ENCODE measurements at places on chromosomes 16 and 17.

GRCh38 chr17:28092088-28092487, 49.6 kb downstream of the NLK start:
- DNase-seq = no peak

GRCh38 chr16:63613701-63614100, 1508.2 kb downstream of the CDH11 start:
- DNase-seq = no peak

- peak; percentile 69 for DNase-seq
These were observed 5.4 kb upstream of the ZNF213 start for GRCh38 chr16:3129137-3130131.

- no peak for DNase-seq
These were observed 1.8 kb downstream of the B9D1 start for GRCh38 chr17:19360772-19361171.

- DNase-seq = no peak
These were observed 47.2 kb upstream of the RASL10B start for GRCh38 chr17:35684055-35684802.

GRCh38 chr17:66715745-66716156, 119.2 kb upstream of the CACNG5 start:
- DNase-seq = peak; percentile 84

GRCh38 chr17:31594416-31594815, 202.9 kb downstream of the RAB11FIP4 start:
- DNase-seq = no peak

DNA sequence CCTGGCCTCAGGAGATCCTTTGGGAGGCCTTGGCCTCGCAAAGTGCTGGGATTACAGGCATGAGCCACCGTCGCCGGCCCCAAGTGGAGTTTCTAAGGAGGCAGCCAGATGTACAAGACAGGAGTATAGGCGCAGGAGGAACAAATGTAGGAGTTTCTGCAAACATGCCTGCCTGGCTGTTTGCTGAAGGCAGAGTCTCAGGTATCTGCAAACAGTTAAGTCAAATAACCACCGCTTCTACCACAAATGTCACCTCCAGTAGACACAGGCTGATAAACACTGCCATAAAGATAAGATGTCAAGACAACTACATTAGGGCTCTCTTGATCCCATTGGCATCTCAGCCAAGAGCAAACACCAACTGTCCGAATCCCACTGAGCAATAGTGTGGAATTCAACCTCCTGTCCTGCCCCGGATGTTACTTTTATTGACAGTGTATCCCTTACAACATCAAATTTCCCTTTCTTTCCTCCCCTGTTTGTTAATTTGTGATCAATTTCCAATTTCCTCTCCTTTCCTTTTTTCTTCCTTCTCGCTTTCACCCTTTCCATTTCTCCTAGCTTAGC, 5.6 kb upstream of the COG1 start:
- DNase-seq = no peak

DNA sequence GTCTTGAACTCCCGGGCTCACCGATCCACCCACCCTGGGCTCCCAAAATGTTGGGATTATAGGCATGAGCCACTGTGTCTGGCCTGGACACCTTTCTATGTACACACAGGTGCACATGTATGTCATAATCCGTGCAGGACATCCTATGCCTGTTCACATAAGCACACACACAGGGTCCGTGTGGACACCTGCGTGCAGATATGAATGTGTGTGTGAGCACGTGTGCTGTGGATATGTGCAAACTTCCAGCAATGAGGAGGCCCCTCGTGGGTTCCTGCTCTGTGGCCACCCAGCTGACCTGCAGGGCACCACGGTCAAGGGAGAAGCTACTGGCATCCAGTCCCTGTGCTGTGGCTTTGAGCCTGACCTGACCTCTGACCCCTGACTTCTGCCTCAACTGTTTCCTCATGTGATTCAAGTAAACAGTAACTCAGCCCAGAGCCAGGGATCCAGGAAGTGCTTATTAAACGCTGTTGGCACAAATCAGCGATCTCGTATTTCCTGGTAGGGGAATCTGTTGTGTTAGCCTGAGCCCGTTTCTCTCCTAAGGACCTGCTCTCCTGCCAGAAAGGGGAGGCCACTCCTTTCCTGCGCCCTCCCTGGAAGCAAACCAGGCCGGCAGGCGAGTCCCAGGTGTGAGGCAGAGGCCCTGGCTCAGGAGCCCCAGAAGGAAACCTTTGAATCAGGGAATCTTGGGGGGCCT, 6.5 kb downstream of the CPNE7 start:
- DNase-seq = no peak

GRCh38 chr16:57532266-57532625, 4.1 kb downstream of the CCDC102A start:
- no peak for DNase-seq

GRCh38 chr17:41418116-41418860, 6.1 kb downstream of the KRT37 start:
- no peak for DNase-seq

DNA sequence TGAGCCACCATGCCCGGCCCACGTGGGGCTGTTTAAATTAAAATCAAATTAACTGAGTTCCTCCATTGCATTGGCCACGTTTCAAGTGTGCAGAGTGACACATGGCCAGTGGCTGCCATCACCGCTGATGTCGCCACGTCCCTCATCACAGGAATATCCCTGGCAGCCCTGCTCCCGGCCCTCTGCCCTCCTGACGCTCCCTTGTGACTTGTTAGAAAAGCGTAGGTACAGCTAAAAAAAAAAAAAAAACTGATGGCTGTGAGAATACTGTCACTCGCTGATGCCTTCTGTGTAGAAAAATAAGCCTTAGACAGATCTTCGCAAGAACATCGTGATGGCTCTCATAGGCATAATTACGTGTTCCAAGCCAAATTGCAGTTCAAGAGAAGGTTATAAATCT, 21.7 kb downstream of the CARHSP1 start:
- DNase-seq = no peak

DNA sequence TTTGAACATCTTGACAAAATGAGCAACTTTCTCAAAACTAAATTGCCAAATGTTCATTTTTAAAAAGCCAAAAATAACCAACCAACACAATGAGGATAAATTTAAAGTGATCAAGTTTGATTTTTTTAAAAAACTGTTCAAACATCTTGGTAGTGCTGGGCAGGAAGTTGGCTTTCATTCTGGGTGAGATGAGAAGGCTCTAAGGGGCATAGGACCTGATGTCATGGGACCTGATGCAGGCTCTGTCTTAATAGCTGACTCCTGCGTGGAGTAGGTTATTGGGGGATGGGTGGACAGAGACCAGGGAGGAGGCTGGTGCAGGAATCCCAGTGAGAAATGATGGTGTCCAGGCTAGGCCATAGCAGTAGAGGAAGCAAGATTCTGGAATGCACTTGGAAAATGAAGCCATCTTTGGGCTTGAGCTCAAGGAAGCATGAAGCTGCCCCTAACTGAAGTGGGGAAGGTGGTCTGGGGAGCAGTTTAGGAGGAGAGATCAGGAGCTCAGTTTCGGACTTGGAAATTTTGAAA, 20.4 kb downstream of the NLRC5 start:
- no peak for DNase-seq

- DNase-seq = no peak
These were observed 19.9 kb upstream of the RSL1D1 start for GRCh38 chr16:11871193-11871592.

DNA sequence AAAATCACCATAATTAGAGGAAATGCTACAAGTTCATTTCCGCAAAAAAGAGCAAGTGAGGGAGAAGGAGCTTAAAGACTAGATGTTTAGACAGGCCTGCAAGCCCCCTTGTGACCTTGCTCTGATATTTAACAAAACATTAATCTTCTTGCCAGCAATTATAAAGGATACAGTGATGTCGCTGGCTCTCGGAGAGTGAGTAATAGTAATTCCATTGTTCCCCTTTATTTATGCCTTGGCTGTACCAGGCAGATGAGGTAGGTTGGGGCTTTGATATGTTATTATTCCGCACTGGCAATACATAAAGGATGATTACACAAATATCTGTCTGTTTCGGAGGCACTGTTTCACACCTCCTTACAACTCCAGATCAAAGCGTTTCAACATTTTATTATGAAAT, 204.8 kb upstream of the SALL1 start:
- DNase-seq = no peak

DNA sequence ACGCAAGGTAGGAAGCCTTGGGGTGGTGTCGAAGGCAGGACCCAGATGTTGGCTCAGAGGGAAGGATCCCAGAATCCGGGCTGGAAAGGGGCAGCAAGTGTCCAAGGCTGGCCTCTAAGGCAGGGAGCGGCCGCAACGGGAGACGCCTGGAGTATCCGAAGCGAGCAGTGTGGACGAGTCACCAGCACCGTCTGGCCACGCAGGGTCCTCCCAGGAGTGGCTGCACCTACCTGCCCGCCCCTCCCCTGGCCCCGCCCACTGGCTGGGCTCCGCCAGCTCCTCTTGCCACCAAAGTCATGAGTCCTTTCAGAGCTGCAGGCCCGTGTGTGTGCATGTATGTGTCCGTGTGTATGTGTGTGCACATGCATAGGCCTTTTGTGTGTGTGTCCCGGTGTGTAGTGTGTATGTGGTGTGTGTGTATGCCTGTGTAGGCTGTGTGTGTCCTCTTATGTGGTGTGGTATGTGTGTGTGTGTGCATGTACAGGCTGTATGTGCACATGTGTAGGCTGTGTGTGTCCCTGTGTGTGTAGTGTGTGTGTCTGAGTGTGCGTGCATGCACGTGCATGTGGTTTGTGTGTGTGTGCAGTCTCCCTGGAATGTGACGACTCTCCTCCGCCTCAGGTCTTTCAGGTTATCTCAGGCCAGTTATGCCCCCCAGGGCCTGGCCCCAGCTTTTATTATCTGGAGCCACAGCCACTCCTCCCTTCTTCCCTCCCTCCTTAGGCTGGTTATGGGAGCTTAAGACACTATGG, at the start of gene PRSS8:
Gene PRSS8 (minus strand): TSS at position 193 of the 752 bp plus-strand sequence. CDS start 229 bp downstream, outside the sequence.
- DNase-seq = no peak

DNA sequence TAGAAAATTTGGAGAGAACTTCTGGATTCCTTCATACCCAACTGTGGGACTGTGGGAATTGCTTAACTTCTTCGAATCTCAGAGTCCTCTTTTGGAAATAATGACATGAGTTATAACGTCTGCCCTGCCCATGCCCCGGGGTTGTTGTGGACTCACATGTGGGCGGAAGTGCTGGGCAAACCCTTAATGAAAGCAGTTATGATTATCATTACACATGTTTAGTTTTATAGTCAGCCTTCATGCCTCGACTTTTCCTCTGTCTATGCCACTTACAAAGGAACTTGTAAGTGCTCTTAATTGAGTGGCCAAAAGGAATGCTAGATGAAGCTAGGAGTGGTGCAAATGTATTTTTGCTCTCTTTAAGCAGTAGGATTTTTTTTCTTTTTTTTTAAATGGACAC, 3.9 kb downstream of the KRT27 start:
- no peak for DNase-seq

- no peak for DNase-seq
These were observed 57.9 kb upstream of the MAF start for GRCh38 chr16:79658301-79659033.

- no peak for DNase-seq
These were observed 158.3 kb upstream of the KCNJ16 start for GRCh38 chr17:69916761-69917160.

- DNase-seq = peak; percentile 10
These were observed 81.0 kb downstream of the TMEM100 start for GRCh38 chr17:55641676-55642081.

GRCh38 chr16:88799569-88800276, 3.9 kb upstream of the CDT1 start:
- DNase-seq = no peak

DNA sequence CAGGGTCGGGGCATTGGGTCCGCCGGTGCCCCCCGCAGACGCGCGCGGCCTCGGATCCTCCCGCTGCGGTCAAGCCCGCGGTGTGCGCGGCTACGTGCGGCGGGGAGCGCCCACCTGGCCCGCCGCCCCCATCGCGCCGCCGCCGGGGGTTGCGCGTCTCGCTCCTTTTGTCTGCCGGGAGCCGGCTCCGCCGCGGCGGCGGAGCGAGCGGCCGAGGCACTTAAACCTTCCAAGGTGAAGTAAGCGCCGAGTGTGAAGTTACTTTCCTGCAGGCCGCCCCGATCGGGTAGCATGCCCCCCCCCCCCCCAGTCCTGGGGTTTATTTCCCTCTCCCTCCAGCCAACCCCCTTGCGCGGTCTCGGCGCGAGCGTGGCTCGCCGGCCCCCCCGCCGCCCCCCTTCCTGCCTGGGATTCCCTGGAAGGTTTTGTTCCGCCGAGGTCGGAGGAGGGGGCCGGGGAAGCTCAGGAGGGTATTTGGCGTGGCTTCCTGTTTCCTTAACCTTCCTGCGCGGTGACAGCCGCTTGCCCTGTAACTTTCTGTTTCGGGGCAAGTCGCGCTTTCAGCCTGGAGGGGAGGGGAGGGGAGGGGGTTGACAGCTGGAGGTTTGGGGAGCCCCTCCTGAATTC, 56.6 kb upstream of the GSE1 start:
- DNase-seq = no peak

GRCh38 chr17:63335831-63336230, 110.3 kb downstream of the CYB561 start:
- DNase-seq = no peak

DNA sequence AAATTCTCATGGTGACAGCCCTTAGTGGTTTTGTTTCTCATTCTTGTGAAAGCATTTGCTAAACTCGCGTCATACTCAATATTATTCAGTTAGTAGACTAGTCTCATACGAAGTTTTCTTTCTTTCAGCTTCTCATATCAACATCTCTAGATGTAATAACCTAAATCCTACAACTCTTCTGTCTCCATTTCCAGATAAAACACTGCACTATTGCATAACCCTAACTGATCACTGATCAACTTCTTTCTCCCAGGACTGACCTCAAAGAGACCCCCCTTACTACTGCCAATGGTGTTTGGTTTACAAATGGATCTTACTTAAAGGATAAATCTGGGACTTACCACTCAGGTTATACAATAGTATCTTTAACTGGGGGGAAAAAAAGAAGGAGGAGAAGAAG, 36.3 kb upstream of the TEKT1 start:
- no peak for DNase-seq

- no peak for DNase-seq
These were observed 15.3 kb upstream of the HEXD start for GRCh38 chr17:82402865-82403264.

DNA sequence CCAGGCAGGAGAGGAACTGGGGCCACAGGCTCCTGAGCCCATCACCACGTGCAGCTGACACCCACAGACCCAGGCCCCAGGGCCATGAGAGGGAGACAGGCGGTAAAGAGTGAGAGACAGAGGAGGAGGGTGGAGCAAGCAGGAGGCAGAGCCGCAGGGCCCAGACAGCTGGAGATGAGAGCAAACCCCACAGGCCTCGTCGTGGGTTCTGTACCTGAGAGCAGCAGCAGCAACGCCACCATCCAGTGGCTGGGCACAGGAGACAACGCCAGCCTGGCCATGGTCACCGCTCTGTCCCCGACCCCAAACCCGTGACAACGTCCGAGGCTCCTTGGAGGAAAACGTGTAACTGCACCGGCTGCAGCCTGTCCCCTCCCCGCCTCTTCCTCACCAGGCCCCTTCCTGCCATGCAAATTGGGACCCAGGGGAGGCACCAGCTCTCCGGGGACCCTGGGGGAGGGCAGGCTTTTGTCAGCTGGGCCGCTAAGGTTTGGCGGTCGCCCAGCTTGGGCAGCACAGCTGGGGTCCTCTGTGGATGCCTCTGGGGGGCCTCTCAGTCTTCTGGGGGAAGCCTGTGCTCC, at the start of gene CD79B:
Gene CD79B (minus strand): TSS at position 351 of the 581 bp plus-strand sequence. CDS start 70 bp downstream, at position 281.
- no peak for DNase-seq

- DNase-seq = no peak
These were observed 11.1 kb downstream of the TSC2 start for GRCh38 chr16:2058872-2059271.

- no peak for DNase-seq
These were observed 23.3 kb downstream of the ZC3H18 start for GRCh38 chr16:88593489-88593888.
